Ureter (tissue), 1 donor: ENCODE measurements at places on chromosomes 2 and 18. TPM values are rescaled to one million over a fixed set of nuclear protein-coding genes. Genes with fewer than 3 reads are reported as not detected.

The TUBA4B gene
- total RNA-seq: not detected

The ERMN gene
- total RNA-seq: 0.70 TPM

The SPP2 gene
- total RNA-seq: not detected

The STK25 gene
- total RNA-seq: 166 TPM

The ABCG8 gene
- total RNA-seq: not detected

The GKN1 gene
- total RNA-seq: not detected

The DCC gene
- 4.4 TPM for total RNA-seq

The CNRIP1 gene
- total RNA-seq: 16.2 TPM

The RAD51AP2 gene
- total RNA-seq: not detected

The OTOS gene
- not detected for total RNA-seq

The M1AP gene
- total RNA-seq: 1.4 TPM

The DLX2 gene
- not detected for total RNA-seq

The FOSL2 gene
- total RNA-seq: 259 TPM

The RUFY4 gene
- 5.6 TPM for total RNA-seq

The MC2R gene
- 0.60 TPM for total RNA-seq

The SLC35F6 gene
- total RNA-seq: 40.9 TPM

The TLX2 gene
- total RNA-seq: not detected
